ENCODE measurements at places on chromosomes 2 and 18. TPM values are rescaled to one million over a fixed set of nuclear protein-coding genes. Genes with fewer than 3 reads are reported as not detected.

DNA sequence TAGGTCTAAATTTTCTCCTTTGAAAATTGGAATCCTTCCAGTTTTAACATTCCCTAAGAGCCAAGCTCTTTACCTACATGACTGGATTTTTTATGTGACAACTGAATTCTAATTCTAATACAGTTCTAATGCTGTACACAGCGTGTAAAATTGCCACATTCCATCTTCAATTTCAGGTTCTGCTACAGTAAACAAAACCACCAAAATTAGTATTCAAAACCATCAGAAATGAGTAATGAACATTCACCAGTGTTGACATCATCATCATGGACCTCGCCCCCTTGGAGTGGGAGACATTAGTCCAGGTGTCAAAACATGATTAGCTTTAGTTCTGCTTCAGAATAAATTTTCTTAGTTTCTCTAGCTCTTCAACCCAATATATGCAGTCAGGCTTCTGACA lies 133.6 kb downstream of the MBD2 start:
- no peaks in the 10 kb centered on the region for H3K27me3 ChIP-seq
- no peaks in the 10 kb centered on the region for H3K4me1 ChIP-seq
- no peak overlapping the region for H3K27ac ChIP-seq
- H3K36me3 ChIP-seq: no peaks in the 10 kb centered on the region
- H3K4me3 ChIP-seq: no peak overlapping the region

DNA sequence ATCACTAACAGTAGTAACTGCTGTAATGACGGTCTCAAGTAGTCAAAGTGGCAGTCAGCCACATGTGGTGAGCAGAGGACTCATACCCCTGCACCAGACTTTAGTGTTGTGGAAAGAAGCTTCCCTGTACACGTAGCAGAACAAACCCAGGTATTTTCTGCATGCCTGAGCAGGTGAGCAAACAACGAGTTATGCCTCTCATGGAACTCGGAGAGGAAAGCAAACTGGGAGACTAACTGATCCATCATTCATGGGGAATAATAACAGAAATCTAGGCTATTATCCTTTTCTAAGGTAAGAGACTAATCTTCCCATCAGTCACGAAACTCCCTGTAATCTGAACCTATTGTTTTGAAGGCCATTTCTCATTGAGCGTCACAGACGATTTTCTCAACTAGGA lies 1495.2 kb upstream of the NXPH2 start:
- no peak for DNase-seq
- no peaks in the 10 kb centered on the region for H3K36me3 ChIP-seq
- no peaks in the 10 kb centered on the region for H3K27me3 ChIP-seq
- no peak overlapping the region for H3K27ac ChIP-seq
- no peak overlapping the region for H3K4me3 ChIP-seq

- H3K27ac ChIP-seq: no peak overlapping the region
- H3K36me3 ChIP-seq: no peaks in the 10 kb centered on the region
- no peak for DNase-seq
- no peaks in the 10 kb centered on the region for H3K4me1 ChIP-seq
These were observed 28.6 kb downstream of the PCBP1 start for GRCh38 chr2:70115646-70116442.

- DNase-seq: no peak
- no peaks in the 10 kb centered on the region for H3K36me3 ChIP-seq
- H3K4me3 ChIP-seq: no peak overlapping the region
These were observed 33.3 kb downstream of the FAM178B start for GRCh38 chr2:96952976-96953610.

- no peaks in the 10 kb centered on the region for H3K36me3 ChIP-seq
- no peaks in the 10 kb centered on the region for H3K4me1 ChIP-seq
- H3K4me3 ChIP-seq: no peak overlapping the region
- DNase-seq: no peak
These were observed 3.2 kb downstream of the CRACDL start for GRCh38 chr2:98932778-98933343.

- H3K4me1 ChIP-seq: no peaks in the 10 kb centered on the region
- no peak overlapping the region for H3K4me3 ChIP-seq
- DNase-seq: no peak
- no peaks in the 10 kb centered on the region for H3K27me3 ChIP-seq
These were observed 2.5 kb upstream of the SH3RF3 start for GRCh38 chr2:109126501-109126860.

RUFY4 gene
- total RNA-seq: not detected
